ENCODE measurements at places on chromosomes 2 and 18.

DNA sequence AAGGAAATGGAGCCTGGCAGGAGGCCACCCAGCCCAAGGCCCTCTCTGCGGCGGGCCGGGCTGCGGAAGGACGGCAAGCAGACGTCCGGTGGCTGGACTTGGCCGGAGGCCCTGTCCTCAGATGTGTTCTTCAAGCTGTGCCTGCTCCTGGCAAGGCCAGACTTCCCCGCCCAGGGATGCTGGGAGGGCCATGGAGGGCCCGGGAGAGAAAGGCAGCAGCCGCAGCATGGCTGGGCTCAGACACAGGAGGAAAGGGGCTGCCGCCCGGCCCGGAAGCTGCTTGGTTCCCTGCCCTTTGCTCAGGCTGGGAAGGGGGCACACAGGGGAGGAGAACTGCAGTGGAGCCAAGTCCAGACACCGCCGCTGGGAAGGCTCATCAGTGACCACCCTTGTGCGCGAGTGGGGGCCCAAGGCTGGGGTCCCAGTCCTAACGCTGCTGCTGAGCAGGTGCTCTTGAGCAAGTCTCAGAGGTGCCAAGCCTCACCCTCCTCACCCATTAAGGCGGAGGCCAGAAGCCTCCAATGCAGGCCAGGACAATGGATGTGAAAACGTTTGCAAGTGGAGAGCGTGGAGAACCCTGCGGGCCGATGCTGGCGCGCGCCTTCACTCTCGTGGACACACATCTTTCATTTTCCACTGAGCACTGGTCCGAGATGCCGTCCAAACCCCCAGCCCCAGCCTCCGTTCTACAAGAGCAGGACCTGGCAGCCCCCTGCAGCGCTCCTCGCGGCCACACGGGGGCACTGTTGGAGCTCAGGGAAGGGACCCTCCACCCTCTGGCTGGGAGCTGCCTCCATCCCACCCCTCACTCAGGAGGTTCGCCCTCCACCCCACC is 7.9 kb downstream of the CROCC2 start:
- peak; percentile 76 for DNase-seq

DNA sequence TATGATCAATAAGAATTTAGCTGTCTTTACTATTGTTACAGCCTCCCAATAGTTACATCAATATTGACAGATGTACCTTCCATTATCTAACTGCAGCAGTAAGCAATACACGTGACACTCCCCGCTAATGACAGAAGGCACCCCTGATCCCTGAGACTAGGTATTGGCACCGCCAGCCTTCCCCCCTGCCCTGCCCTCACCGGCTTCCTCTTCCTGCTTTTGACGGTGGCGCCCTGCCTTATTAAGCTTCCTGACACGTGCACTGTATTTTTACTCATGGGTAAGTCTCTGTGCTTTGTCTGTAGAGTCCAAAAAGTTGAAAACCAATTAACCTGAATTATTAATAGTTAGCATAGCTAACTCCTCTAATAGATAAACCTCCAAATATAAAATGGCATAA is 223.5 kb downstream of the EIPR1 start:
- DNase-seq, result no peak

DNA sequence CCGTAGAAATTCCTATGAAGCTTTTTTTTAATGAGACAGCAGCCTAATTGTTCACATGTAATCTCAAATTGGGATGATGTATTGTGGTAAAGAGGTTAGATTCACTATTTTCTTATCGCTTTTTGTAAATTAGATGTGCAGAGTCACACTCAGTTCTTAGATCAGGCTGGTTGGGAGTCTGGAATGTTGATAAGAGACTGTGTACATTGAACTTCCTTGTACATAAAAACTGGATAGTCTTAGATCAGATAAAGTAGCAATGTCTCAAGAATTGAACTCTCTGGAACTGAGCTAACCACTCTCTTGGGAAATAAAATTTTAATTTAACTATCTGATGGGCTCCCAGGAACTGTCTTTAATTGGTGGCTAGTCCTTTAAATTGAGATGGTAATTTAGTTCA is 108.1 kb upstream of the MSTN start:
- no peak for DNase-seq

- DNase-seq, result no peak
Observed at GRCh38 chr2:2914252-2914651, 463.4 kb downstream of the EIPR1 start.

GRCh38 chr18:9428301-9428706 is 47.0 kb upstream of the RALBP1 start:
- no peak for DNase-seq

- no peak for DNase-seq
Observed at GRCh38 chr2:101267671-101268656, 15.3 kb downstream of the CNOT11 start.

DNA sequence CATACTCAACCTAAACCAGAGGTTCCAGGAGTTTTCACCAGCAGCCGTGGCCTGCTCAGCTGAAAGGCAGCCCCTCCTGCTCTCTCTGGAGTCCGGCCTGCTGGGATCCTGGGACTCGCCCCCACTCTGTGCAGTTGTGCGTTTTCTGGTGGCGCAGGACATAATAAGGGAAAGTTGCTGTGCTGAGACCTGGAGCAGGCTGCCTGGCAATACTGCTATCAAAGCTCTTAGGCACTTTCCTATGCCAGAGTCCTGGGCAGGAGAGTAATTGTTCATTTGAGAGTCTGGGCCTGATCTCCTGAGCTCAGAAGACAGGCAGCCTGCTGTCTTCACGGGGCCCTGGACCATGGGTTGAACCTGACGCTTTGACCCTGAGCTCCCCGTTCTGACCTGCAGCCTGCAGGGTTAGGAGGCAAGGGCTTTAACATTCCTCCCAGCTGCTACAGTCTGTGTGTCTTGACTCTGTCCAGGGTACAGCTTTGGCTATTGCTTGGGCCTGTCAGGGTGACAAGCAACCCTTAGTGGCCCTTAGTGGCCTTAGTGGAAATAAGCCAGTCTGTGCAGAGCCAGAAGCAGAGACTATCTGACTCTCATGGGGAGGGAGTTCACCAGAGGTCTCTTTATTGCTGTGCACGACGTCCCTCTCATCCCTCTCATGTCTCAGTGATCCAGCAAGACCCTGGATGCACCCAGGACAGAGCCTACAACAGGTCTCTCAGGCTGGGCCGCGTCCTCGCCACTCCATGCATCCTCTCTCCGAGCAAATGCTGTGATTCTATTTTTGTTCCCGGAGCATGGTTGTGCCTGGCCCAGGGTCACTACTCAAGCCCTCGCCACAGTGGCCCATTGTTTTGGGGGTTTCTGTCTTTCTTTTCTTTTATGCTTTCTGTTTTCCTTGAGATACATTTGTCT is 60.6 kb downstream of the ACKR3 start:
- DNase-seq, result no peak

DNA sequence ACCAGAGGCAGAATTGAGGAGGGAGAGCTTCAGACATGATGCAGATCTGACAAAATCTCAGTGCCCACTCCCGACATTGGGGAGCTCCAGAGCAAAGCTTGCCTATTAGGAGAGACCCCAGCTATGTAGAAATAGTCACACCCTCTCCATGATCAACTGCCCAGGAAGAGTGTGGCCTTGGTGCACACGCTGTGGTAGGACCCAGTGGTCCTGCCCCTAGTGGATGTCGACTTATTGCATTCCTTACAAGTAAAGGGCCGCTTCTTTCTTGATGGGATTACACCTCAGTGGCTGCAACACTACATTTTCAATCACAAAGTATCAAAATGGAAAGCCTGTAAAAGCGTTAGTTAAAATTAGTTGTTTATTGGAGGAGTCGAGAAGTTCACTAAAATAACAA is 64.2 kb downstream of the VRK2 start:
- DNase-seq, result no peak

GRCh38 chr2:200443376-200443775 is 66.5 kb downstream of the KCTD18 start:
- DNase-seq, result no peak

DNA sequence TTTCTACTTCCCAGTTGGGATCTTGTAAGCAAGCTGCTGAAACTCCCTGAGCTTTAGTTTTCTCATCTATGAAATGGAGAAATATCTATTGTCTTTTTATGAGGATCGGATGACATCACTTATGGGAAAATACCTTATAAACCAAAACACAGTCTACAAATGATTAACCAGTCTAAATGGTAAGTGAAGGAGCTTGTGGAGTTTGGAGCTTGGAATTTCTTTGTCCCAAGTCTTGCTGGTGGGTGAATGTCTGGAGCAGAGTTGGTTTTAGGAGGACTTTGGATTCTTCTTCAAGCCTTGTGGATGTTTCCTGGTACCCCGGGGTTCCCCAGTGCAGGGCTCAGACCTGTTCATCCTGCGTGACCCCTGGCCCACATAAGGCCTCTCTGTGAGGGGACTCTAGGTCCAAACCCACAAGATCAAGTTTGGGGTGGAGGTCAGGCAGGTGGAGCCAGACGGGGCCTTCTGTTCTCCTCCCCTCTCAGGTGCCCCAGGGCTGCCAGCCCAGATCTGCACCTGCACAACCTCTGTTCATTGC is 43.2 kb downstream of the FOSL2 start:
- DNase-seq, result no peak

- no peak for DNase-seq
Observed at GRCh38 chr2:77631007-77631406, 108.8 kb upstream of the LRRTM4 start.

- no peak for DNase-seq
Observed at GRCh38 chr2:162125138-162125537, 26.9 kb downstream of the GCG start.

DNA sequence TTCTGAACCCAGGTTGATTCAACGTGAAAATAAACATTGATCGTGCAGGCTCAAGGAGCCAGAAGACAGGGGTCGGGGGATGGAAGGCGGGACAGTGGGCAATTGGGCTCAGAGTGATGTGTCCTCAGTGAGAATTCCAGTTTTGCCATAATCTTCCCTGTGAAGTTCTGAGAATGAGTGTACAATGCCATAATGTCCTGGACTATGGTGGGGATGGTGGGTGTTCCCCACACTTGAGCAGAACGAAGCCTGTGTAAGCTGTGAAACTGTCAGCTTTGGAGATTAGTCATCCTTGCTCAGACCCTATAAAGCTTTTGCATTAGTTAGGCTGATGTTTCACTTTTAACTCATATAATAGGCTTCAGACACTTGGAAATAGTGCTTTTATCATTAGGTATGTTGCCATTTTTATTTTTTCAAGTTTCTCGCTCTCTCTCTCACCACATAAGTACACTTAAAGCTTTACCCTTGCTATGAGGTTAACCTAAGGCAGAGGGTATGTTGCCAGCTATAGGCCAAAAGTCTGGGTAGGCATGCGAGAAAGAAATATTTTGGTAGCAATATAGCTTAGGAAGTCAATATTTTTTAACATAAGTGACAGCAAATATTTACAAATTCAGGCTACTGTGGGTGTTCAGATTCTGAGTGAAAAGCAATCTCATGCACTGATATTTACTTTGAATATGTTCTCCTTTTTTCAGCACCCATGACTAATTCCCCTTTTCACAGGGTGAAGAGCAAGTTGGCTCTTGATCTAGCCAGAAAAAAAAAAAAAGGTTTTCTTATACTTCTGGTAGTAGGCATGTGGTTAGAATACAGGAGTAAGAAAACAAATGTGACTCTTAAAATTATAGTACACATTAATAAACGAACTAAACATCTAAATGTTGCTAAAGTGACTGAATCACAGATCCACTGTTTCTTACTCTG is 47.2 kb downstream of the CDC42EP3 start:
- no peak for DNase-seq

DNA sequence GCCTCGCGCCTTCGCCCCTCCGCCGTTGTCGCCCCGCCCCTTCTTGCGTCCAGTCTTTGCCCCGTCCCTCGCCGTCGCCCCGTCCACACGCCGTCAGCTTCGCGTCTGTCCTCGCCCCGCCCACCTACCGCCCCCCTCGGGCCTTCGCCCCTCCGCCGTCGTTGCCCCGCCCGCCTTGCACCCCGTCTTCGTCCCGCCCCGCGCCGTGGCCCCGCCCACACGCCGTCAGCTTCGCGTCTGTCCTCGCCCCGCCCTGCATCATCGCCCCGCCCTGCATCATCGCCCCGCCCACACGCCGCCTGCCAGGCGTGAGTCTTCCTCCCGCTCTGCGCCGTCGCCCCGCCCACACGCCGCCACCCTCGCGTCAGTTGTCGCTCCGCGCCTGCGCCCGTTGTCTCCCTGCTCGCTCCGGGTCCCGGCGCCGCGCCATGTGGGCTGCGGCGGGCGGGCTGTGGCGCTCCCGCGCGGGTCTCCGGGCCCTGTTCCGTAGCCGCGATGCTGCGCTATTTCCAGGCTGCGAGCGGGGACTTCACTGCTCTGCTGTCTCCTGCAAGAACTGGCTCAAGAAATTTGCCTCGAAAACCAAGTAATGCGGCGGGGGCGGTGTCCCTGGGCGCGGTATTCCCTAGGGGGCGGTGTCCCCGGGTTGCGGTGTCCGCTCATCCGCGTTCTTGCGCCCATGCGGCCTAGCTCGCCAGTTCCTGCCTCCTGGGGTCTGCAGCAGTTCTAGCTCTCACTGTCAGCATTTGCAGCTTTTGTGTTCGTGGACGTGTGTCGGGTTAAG is at the start of gene RBFA:
TSS of gene RBFA (plus strand) at position 367 of the 784 bp plus-strand sequence. CDS start at position 429, 62 bp downstream.
- peak; percentile 99 for DNase-seq

DNA sequence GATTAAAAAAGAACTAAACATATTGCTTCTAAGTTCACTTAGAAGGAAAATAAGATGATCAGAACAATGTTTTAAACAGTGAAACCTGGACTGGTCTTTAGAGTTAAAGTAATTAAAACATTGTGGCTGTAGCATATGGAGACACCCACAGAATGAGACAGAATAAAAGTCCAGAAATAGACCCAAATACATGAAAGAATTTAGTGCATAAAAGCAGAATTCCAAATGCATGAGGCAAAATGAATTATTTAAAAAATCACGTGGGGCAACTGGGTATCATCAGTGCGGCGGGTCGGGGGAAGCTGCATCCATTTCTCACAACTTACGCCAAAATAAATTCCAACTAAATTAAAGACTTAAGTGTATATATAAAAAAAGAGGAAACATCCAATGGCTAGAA is 12.1 kb downstream of the RNF149 start:
- DNase-seq, result no peak

DNA sequence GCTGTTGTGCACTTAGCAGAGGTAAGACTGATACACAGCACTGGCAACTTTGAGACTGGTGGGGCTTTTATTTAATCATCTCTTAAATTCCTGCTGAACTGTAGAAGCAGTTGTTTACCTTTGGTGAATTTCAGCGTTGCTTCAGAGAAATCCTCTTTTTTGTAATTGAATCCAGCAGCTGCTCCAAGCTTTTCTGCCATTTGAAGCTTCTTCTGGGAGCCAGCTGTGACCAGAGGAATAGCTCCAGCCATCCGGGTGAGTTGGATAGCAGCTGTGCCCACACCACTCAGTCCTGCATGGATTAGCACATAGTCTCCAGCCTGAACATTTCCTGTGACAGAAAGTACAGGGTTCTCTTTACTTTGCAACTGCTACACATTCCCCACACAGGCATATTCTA is 3.9 kb downstream of the TP53I3 start:
- no peak for DNase-seq

GRCh38 chr2:196075196-196075595 is 6.6 kb upstream of the DNAH7 start:
- no peak for DNase-seq

DNA sequence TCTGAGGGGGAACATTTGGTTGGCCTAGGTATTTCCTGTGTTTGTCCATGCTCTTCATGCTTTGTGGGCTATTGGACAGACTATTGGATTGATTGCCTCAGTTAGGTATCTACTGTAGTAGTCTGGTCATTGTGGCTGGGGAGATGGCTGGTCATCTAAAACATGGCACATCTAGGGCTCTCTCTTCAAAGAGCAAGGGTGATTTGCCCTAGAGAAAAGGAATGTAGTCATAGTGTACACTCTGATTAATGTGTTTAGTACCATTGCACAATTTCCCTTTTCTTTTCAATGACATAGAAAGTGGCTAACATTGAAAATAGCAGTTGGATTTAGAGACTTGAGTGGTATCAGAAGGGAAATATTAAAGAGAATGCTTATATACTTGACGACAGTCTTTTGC is 114.3 kb downstream of the LCLAT1 start:
- DNase-seq, result no peak

GRCh38 chr2:164808776-164809175 is 32.8 kb downstream of the COBLL1 start:
- DNase-seq, result no peak

Data from omental fat pad (tissue), 4 donors.